ENCODE measurements at places on chromosomes 1 and 21. TPM values are rescaled to one million over a fixed set of nuclear protein-coding genes. Genes with fewer than 3 reads are reported as not detected.

The DCDC2B gene
- total RNA-seq: not detected

The CRNN gene
- total RNA-seq: not detected

The CLIC6 gene
- total RNA-seq: under 0.01 TPM

The DR1 gene
- total RNA-seq: 62.9 TPM

The GBP2 gene
- 38.4 TPM for total RNA-seq

The PLCH2 gene
- total RNA-seq: under 0.01 TPM

The OR11L1 gene
- total RNA-seq: not detected

The C4BPB gene
- total RNA-seq: not detected

The GPR161 gene
- total RNA-seq: 19.8 TPM

The DDAH1 gene
- total RNA-seq: 155 TPM

The KCNN3 gene
- 0.93 TPM for total RNA-seq

The ESPN gene
- total RNA-seq: 0.65 TPM

The CD84 gene
- not detected for total RNA-seq

The DENND2C gene
- total RNA-seq: 0.86 TPM

The MYCL gene
- 3.0 TPM for total RNA-seq

The ZBTB8B gene
- total RNA-seq: under 0.01 TPM

The PDC gene
- total RNA-seq: not detected

The SYT14 gene
- 1.2 TPM for total RNA-seq

The SCYL3 gene
- 8.7 TPM for total RNA-seq

The PTGER3 gene
- 0.07 TPM for total RNA-seq

The KCNJ15 gene
- total RNA-seq: 0.50 TPM

The AGBL4 gene
- total RNA-seq: not detected

The RIPPLY3 gene
- not detected for total RNA-seq

The ARHGAP30 gene
- not detected for total RNA-seq

The TMEM51 gene
- total RNA-seq: 9.2 TPM

The CFAP57 gene
- total RNA-seq: 0.14 TPM

The FCRL6 gene
- not detected for total RNA-seq

The ANGEL2 gene
- 53.1 TPM for total RNA-seq

The LENEP gene
- 0.40 TPM for total RNA-seq

The ZNF593OS gene
- total RNA-seq: not detected

The LMX1A gene
- not detected for total RNA-seq

The KRTAP13-4 gene
- total RNA-seq: not detected

The TEX38 gene
- not detected for total RNA-seq

The KRTAP12-2 gene
- total RNA-seq: not detected

The LDLRAD1 gene
- not detected for total RNA-seq

The LYPD8 gene
- total RNA-seq: not detected

The LRRC53 gene
- total RNA-seq: not detected

The ZNF683 gene
- total RNA-seq: not detected

The CHRM3 gene
- 2.6 TPM for total RNA-seq

The ANKRD45 gene
- 0.22 TPM for total RNA-seq

The ERICH3 gene
- not detected for total RNA-seq

The CAMK2N1 gene
- total RNA-seq: 17.8 TPM

The MAP3K21 gene
- total RNA-seq: 1.4 TPM

The ZFP69B gene
- total RNA-seq: 4.5 TPM

The DARS2 gene
- 59.5 TPM for total RNA-seq

The C4BPA gene
- total RNA-seq: not detected

The CLCA4 gene
- total RNA-seq: not detected

The C1orf87 gene
- not detected for total RNA-seq

The PLA2G2C gene
- total RNA-seq: not detected

The CYP4A22 gene
- total RNA-seq: 0.07 TPM

The ILDR2 gene
- total RNA-seq: 0.14 TPM

The GIPC2 gene
- 30.9 TPM for total RNA-seq

The BARHL2 gene
- not detected for total RNA-seq
